Right cardiac atrium (tissue), 5 donors: ENCODE measurements at places on chromosomes 16 and 17. TPM values are rescaled to one million over a fixed set of nuclear protein-coding genes. Genes with fewer than 3 reads are reported as not detected.
A peak's percentile ranks its signal among the peaks of the same experiment; 100 is the strongest.

The CD300LB gene
- total RNA-seq: 0.09 TPM

The CKLF gene
- 13.0 TPM for total RNA-seq

The MYCBPAP gene
- total RNA-seq: 1.1 TPM

The FAM20A gene
- 10.1 TPM for total RNA-seq

GRCh38 chr16:89257757-89258465 is 40.4 kb downstream of the ZNF778 start:
- DNase-seq: no peak

- DNase-seq: no peak
Observed at GRCh38 chr17:53420035-53420641, 402.6 kb upstream of the KIF2B start.

DNA sequence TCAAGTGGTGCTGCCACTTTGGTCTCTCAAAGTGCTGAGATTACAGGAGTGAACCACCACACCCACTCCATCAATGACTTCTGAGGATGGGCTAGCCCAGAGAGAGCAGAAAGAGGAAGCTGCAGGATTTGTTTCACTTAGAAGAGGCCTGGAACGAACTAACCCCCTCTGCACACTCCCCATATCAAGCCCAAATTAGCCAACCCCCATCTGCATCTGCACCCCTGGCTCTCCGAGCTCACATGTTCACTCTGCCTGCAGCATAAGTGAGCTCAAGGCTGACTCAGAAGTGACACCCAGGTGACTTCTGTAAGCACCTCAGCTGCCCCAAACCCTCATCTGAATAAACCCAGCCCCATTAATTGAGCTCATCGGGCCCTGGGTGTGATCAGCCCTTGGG is 4.8 kb downstream of the SCNN1G start:
- no peak for DNase-seq

DNA sequence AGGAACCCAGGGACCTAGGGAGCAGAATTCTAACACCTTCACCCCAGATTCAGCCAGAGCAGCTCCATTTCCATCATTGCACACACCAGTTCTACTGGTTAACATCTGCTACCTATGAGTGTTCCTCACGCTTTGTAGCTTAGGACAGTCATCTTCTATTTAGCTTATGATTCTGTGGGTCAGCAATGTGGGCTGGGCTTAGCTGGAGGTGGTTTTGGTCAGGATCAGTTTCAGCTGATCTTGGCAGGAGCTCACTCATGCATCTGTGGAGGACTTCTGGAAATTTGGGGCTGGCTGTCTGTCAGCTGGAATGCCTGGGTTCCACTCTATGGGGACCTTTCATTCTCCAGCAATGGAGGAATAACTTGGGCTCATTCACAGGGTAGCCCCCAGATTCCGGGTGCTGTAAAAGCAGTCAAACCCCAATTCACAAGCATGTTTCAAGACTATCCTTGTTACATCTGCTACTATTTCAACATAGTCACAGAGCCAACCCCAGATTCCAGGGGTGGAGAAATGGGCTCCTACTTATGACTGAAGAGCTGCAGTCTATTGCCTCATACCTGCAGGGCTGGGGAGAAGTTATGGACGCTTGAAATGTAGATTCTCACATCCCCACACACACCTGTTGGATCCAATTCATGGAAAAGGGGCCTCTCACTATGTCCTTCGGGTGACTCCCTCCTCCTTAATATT is 3.4 kb upstream of the HP start:
- peak; percentile 65 for DNase-seq

- DNase-seq: no peak
Observed at GRCh38 chr17:70344386-70345060, 175.2 kb downstream of the KCNJ2 start.

DNA sequence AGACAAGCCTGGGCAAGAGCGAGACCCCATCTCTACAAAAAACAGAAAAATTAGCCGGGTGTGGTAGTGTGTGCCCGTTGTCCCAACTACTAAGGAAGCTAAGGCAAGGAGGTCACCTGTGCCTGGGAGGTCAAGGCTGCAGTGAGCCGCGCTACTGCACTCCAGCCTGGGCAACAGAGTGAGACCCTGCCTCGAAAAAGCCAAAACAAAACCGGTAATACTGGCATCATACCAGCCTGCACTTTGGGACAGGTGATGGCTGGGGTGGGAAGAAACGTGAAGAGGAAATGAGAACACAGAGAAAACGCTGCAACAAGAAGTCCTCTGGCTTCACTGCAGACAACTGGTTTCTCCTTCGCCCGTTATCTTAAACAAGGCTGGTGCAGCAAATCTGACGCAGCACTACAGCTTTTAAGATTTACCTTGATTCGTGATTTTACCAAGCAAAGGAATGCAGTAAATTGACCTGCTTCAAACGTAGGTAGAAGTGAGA is 725 bp upstream of the CASC3 start:
- no peak for DNase-seq

GRCh38 chr16:20611975-20612481 is 35.9 kb upstream of the ACSM2B start:
- DNase-seq: peak; percentile 93

GRCh38 chr16:57530522-57531252 is 5.7 kb downstream of the CCDC102A start:
- no peak for DNase-seq

GRCh38 chr17:56359518-56359917 is 206.2 kb downstream of the ANKFN1 start:
- DNase-seq: no peak

DNA sequence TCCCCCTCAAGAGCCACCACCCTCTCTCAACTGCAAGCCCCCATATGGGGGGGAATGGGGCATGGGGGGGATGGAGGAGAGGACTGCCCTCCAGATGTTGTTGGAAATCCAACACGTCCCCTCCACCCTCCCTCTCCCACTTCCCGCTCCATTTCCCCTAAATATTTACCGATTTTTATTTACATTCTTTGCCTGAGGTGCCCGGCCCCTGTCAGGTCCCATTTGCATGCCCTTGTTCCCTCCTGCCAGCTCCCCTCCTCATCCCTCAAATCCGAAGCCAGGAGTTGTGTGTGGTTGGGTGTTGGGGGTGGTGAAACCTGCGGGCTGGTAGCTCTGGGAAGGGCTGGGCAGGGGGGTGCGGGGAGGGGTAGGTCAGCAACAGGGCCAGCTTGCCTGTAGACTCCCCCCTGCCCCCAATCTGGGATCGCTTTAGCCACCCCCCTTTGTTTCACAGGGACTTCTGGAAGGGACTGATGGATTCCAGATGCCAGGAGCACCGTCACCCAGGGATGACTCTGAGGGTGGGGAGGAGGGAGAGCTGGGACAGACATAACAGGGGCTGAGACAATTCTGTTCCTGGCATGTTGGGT is 39.7 kb upstream of the NGFR start:
- no peak for DNase-seq

DNA sequence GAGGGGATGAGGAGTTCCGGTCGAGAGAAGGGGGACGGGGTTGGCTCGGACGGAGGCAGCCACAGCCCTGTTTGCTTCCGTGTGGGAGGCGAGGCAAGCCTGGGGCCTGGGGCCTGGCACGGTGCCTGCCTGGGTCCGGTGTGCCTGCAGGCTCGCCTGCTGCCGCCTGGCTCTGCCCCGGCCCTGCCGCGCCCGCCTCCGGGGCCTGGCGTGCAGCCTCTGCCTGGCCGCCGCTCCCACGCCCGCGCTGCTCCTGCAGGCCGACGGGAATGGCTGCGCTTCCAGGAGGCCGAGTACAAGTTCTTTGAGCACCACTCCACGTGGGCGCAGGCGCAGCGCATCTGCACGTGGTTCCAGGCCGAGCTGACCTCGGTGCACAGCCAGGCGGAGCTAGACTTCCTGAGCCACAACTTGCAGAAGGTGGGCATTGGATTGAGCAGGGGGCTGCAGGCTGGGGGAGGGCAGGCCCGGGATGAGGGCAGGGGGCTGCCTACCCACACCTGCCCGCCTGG is 53.1 kb downstream of the MRC2 start:
- no peak for DNase-seq

DNA sequence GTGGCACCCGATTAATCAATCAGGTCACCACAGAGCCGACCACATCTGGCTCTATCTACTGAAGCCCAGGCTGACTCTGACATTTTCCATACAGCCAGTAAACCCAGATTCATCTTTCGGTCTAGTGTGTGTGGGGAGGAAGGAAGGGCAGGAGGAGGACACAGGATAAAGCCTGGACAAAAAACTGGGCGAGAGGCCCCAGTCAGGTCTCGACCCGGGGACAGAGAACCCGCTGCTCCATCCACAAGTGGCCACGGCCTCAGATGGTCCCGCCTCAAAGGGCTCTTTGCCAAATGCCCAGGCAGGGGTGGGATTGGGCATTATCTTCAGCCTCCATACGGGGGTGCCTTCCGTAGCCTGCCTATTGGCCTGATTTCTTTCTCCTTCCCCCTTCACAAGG is 7.8 kb downstream of the ABR start:
- no peak for DNase-seq

- no peak for DNase-seq
Observed at GRCh38 chr17:43526886-43527648, 19.1 kb downstream of the ETV4 start.

DNA sequence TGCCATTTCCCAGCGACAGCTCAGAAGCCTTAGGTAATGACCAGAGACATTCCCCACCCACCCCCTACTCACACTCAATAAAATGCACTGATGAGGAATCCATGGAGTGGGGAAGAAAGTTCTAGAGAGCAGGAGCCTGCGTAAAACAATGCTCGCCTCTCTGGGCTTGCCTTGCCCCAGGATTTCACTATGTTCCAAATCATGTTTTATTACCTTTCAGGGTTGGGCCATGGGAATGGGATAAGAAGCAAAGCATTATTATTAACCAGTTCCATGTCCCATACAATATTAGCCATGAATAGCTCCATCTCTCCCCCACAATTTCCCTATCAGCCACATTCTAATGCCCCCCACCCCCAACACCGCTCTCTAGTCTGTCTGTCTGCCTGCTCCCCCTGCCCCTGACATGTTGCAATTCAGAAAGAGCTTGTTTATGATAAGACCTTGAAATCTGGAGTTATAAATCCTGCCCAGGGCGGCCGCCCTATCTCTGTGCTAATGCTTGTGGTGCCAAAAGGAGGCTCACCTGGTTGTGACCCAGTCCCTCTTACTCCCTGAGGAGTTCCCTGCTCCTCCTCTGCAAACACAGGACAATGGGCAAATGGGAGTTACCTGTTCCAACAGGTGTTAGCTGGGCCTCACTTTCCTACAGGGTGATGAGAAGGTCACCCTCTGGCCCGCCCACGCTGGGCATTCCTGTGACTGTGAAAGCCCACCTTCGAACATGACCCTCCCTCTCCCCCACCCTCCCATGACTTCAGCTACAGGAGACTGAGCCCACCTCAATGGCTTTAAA is 28.0 kb upstream of the DDX52 start:
- no peak for DNase-seq

DNA sequence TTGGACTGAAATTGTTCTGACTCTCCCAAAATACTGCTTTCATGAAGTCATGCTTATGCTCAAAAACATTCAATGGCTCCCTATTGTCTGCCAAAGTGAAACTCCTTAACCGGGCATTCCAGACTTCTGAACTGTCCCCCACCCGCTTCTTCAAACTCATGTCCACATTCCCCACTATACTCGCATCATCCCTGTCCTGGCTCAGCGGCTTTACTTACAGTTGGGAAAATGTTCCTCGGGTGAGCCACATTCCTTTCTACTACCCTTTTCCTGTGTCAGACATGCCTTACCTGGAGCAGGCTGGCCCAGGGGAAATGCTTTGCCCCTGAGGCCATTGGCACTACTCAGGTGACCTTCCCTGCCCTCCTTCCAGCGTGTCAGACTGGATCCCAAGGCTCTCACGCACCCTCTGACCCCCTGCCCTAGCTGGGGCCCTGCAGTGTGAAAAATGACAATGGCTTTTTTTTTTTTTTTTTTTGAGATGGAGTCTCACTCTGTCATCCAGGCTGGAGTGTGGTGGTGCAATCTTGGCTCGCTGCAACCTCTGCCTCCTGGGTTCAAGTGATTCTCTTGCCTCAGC is 5.3 kb downstream of the CYGB start:
- DNase-seq: peak; percentile 34
